ENCODE measurements at places on chromosomes 16 and 17. TPM values are rescaled to one million over a fixed set of nuclear protein-coding genes. Genes with fewer than 3 reads are reported as not detected.

GRCh38 chr17:10072556-10073425, 125.6 kb downstream of the GAS7 start:
- DNase-seq: no peak

GRCh38 chr17:9322326-9322725, 253.3 kb downstream of the STX8 start:
- peak; percentile 40 for DNase-seq

RPS15A gene
- total RNA-seq: 784 TPM

TP53TG3C gene
- total RNA-seq: not detected

DNA sequence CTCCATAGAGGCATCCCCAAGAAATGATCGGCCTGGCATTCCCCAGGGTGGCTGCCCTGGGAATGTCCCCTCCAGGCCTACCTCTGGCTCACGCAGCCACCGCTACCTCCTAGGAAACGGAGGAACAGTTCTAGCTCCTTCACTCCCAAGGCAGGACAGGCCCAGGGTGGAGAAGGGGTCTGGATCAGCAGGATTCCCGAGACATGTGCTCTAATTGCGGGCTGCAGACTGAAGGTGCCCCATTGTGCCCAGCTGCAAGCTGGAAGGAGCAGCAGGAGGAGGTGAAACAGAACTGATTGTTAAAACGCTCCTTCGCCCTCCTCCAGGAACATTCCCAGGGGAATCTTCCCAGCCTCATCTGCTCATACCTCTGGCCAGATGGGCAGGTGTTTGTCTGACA, 40.8 kb downstream of the SCNN1G start:
- DNase-seq: no peak

DNA sequence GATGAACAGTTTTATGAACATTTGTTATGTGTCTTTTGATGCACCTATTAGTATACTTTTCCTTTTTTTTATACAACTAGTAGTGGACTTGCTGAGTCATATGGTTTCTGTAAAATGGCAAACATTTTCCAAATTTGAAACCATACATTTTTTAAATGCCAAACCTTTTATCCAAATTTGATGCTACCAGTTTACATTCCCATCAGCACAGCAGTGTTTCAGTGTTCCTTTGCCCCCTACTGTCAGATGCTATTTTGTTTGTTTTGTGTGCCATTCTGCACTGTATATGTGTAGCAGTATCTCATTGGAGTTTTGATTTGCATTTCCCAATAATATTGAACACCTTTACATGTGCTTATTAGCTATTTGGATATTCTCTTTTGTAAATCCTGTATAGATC, 219.4 kb downstream of the TANC2 start:
- no peak for DNase-seq

PALB2 gene
- 14.4 TPM for total RNA-seq

GRAP gene
- total RNA-seq: 0.64 TPM

DNA sequence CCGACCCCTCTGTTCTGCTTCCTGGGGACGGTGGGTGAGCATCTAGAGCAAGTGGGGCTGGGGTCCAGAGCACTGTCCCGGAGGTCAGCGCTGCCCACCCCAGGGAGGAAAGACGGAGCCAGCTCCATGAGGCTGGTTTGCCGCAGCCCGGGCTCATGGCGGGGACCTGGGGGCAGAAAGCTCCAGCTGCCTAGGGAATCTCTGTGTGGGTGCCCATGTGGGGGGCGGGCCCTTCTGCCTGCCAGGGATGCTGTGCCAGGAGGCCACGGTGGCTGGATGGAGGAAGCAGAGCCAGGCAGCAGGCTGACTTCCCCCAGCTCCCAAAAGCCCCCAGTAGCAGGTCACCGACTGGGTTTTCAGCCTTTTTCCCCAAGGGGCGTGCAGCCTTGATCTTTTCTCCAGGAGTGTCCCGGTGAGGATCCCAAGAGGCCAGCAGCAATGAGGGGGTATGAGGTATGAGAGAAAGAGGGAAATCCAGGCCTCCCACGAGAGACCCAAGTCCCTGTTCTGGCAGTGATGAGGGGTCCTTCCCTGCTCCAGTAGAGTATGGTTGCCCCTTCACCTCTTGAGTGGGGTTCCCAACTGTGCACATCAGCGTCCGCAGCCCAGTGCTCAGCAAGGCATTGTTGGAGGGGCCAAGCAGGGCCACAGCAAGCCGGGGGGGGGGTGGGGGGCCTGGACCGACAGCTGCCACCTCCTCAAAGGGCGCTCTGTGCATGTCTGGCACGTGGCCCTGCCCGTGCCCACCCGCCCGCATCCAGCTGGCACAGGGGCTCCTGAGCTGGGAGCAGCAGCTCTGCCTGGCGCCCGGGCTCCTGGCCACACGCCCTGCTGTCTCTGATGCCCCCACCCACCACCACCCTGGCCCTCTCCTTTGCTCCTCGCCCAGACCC, 15.6 kb upstream of the BCAR1 start:
- DNase-seq: no peak

DNA sequence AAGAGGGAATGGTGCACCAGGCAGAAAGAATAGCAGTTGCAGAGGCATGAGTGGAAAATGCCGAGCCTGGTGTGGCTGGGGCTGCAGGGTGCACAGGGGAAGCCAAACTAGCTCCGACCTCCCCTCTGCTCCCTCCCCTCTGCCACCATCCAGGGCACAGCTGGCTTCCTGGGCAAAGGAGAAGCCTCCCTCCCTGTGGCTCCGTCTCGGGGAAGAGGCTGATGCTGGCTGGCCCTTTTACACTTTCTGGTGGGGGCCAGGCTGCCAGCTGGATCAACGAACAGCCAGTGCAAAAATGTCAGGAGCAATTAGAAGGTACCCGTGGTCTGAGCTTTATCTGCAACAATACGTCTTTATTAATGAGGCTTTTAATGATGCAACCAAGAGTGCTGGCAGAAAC, 37.1 kb upstream of the KCNJ12 start:
- DNase-seq: no peak

DNA sequence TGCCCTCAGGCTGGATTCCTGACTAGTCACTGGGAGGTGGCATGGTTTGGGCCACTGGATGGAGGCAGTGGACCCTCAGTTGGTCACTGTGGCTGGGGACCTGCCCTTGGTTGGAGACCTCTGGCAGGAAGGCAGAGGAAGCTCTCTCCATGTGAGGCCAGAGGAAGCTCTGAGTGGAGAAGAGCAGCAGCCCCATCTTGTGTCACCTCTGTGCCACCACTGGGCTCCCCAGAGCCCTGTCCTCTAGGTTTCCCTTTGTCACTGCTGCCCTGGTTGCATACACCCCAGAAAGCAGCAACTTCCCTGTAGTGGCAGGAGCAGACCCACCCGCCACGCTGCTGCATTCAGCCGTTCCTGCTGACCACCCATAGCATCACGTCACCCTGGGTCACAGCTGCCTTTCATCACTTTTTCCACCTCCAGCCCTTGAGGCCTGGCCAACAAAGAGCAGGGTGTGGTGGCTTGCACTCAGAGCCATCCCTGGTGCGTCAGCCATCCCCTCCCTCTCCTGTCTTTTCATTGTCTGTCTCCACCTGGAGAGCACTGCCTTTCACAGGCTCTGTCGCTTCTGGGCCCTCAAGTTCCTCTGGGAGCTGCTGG, 11.9 kb downstream of the CTRL start:
- no peak for DNase-seq

RRAD gene
- total RNA-seq: 1.1 TPM

DNA sequence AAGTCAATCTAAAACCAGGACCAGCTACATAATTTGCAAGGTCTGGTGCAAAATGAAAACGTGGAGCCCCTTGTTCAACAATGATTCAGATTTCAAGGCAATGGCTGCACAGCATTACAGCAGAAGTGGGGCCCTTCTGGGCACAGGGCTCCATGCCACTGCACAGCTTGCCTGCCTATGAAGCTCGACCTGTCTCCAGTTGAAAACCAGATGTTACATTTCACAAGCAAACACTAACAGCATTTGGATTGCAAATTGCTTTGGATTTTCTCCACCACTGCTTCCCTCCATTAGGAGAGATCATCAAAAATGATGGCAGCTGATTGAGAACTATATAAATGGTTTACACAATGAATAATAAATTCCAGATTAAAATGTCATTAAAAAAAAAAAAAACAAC, 551.4 kb upstream of the ZFHX3 start:
- DNase-seq: no peak

GRAPL gene
- not detected for total RNA-seq

LPCAT2 gene
- 1.8 TPM for total RNA-seq

GRCh38 chr16:84461029-84461412, 43.4 kb downstream of the MEAK7 start:
- DNase-seq: no peak

RHBDL3 gene
- 124 TPM for total RNA-seq

- DNase-seq: no peak
These were observed 4.6 kb downstream of the CCDC102A start for GRCh38 chr16:57531635-57532265.

GRCh38 chr17:17645961-17646360, 35.3 kb upstream of the RAI1 start:
- no peak for DNase-seq

- no peak for DNase-seq
These were observed 340.3 kb upstream of the TNRC6C start for GRCh38 chr17:77618173-77618572.

Data from glutamatergic neuron (in vitro differentiated cells).